ENCODE measurements at places on chromosomes 4 and X.

- DNase-seq, result no peak
Measured at GRCh38 chr4:177713454-177713853, 271.2 kb upstream of the AGA start.

DNA sequence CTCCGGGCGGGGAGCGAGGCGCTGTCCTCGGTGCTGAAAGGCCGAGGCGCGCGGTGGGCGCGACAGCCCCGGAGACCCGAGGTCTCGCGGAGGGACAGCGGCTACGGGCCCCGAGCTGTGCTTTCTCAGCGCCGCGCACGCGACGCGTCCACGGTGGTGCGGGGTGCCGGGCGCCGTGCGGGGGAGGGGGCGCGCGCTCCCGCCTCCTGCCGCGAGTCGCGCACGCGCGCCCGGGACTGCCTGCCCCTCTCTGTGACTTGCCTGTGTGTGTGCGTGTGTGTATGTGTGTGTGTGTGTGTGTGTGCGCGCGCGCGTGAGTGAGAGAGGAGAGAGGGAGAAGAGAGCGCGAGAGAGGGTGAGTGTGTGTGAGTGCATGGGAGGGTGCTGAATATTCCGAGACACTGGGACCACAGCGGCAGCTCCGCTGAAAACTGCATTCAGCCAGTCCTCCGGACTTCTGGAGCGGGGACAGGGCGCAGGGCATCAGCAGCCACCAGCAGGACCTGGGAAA lies at the start of gene GRIA2:
TSS of gene GRIA2 (plus strand) at position 358 of the 511 bp plus-strand sequence. CDS start 315 bp downstream, outside the sequence.
- peak; percentile 86 for DNase-seq

- DNase-seq, result no peak
Measured at GRCh38 chr4:94489098-94489497, 37.4 kb downstream of the PDLIM5 start.

DNA sequence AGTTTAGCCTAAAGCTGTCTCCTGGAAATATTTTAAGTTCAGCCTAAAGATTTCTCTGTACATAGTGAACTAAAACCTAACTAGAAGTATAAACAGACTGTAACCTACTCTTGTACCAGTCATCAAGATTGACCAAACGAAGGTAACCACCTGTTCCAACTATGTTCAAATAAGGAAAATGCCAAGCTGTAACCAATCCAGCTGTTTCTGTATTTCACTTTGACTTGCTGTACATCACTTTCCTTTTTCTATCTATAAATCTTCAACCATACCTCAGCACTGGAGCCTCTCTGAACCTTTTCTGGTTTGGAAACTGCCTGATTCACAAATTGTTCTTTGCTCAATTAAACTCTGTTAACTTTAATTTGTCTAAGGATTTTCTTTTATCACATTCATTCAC lies 3.1 kb upstream of the CYSLTR1 start:
- DNase-seq, result no peak

GRCh38 chrX:5775846-5776430 lies 452.7 kb downstream of the NLGN4X start:
- no peak for DNase-seq

DNA sequence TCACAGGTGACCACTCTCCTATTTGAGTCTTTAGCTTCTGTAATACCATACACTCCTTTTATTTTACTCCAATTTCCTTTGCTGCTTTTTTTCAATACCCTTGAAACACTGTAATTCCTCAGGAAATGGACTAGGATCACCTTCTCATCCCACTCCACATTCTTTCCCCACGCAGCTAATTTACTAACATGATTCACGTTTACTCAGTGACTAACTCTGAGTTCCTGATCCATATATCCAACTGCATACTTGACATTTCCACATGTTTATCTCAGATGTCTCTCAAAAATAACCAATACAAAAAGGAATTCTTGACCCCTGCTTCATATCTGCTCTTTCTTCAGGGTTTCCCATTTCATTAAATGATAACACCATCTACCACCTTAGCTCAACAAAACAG lies 19.9 kb downstream of the RPS6KA6 start:
- DNase-seq, result no peak

DNA sequence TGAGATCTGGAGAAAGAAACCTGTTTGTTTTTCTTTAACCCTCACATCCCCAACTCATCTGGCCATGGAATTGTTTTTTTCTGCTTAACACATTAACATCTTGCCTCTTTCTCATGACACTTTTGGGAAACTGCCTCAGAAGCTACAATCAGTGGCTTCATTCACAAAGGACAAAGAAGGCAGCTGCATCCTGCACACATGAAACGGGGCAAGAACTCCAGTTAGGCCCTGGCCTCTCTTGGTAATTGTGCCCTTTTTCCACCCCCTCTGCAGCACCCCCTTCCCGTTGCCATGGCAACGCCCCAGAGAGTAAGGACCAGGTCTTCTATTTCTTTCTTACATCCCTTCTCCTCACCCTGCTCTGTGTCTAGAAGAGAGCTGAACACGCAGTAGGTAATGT lies 103.4 kb downstream of the PDGFRA start:
- no peak for DNase-seq

GRCh38 chrX:103404231-103405008 lies 28.1 kb downstream of the BEX3 start:
- peak; percentile 53 for DNase-seq

All from nucleus accumbens (tissue), 56 donors.